ENCODE measurements at places on chromosomes 16 and 17. TPM values are rescaled to one million over a fixed set of nuclear protein-coding genes. Genes with fewer than 3 reads are reported as not detected.
A peak's percentile ranks its signal among the peaks of the same experiment; 100 is the strongest.

- DNase-seq, result peak; percentile 15
These were observed 32.1 kb upstream of the PRKCB start for GRCh38 chr16:23803591-23804123.

DNA sequence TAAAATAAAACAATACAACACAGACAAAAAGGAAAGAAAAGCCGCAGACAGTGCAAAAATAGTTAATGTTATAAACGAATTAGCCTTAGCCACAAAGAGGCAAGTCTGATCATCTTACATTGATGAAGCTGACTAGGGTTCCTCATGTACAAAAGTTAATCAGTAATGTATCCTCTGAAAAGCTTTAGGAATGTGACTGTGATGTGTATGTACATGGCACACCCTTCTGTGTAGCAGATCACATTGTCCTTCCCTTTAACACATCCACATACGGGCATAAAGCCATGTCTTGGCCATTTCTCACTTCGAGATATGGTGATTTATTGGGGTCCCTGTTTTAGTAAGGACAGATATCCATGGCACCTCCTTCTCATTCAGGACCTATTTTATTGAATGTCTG lies 1327.5 kb upstream of the CDH8 start:
- no peak for DNase-seq

DNA sequence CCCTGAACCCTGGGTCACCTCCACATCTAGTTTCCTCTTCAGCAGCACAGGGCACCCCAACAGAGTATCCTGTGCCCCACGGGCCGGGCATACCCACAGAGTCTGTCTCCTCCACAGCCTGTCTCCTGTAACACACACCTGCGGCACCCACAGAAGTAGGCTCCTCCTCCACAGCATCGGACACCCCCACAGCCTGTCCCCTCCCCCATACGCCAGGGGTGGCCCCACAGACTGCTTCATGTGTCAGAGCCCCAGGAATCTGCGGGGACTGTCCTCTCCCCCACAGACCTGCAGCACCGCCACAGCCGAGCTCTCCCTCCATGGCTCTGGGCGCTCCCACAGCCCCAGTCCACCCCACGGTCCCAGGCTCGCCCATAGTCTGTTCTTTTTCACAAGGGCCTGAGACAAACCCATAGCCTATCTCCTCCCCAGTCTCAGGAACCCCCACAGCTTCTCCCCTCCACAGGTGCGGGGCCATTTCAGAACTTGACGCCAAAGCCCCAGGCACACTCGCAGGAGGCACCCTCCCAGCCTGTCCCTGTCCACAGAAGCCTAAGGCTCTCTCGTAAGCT lies 1.4 kb downstream of the KIAA0753 start:
- DNase-seq, result no peak

GRCh38 chr16:89443727-89444084 lies 46.7 kb downstream of the ANKRD11 start:
- no peak for DNase-seq

DNA sequence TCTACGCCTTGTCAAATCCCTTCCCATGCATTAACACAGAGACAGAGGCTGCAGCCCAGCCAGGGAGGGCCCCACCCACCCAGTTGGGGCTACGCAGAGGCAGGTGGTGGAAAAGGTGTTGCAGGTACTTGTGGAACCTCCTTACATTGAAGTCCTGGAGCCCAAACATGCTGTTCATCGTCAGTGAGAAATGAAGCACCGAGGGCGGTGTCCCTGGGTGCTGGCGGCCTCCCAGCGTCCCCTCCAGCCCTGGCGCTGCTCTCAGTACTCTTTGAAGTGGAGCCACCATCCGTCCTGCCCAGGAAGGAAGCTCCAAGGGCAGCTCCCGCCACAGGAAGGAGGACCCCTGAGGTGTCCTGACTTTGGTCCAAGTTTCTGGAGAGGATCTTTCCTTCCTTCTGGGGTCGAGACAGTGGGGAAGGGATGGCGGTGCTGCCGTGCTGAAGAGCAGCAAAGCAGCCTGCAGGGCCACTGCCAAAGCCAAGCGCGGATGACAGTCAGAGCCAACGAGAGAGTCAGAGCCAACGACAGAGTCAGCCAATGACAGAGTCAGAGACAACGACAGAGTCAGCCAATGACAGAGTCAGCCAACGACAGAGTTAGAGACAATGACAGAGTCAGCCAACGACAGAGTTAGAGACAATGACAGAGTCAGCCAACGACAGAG lies 23.4 kb downstream of the LMF1 start:
- DNase-seq, result no peak

DNA sequence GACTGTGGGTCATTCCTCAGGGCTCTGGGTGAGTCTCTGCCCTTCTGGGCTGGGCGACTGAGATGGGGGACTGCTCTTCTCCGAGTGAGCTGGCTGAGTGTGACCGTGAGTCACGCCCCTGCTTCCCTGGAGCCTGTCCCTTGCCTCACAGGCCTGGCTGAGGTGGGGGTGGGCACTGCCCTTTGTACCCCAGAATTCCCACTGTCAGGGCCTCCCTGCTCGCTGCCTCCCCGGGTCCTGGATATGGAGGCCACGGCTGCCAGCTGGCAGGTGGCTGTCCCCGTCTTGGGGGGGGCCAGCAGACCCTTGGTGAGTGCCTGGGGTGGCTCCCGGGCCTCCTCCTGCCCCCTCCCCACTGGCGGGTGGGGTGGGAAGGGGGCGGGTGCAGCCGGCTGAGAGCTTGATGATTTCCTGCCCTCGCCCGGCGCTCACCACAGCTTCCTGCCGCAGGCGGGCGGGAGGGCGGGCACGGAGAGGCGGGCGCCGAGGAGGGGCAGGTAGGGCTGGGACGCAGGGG lies at the start of gene LAT:
TSS of gene LAT (plus strand) at position 434 of the 517 bp plus-strand sequence. CDS start 366 bp downstream, outside the sequence.
- no peak for DNase-seq

DNA sequence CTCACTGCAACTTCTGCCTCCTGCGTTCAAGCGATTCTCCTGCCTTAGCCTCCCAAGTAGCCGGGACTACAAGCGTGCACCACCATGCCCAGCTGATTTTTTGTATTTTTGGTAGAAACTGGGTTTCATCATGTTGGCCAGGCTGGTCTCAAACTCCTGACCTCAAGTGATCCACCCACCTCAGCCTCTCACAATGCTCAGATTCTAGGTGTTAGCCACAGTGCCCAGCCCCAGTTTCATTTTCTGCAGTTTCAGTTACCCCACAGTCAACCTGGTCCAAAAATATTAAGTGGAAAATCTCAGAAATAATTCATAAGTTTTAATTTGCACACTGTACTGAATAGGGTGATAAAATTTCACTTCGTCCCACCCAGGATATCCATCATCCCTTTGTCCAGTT lies 28.7 kb downstream of the KNOP1 start:
- no peak for DNase-seq

DNA sequence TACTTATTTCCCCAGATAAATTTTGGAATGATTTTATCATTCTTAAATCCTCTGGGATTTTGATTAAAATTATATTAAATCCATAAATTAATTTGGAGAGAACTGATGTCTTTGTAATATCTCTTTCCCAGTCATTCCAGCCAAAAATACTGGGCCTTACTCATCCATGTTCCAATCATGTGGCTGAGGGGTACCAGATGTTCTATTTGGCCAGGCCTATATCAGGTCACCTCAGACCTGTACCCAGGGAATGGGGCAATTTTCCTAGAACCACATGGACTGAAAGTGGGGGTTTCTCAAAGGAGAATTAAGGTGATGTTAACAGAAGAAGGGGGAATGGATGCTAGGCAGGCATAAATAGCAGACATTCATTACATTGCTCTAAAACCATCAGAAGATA lies 7.5 kb downstream of the SNTB2 start:
- DNase-seq, result no peak

GRCh38 chr17:13403982-13404946 lies 197.5 kb downstream of the HS3ST3A1 start:
- DNase-seq, result no peak

- DNase-seq, result no peak
These were observed 10.7 kb downstream of the COL1A1 start for GRCh38 chr17:50190603-50191358.

DNA sequence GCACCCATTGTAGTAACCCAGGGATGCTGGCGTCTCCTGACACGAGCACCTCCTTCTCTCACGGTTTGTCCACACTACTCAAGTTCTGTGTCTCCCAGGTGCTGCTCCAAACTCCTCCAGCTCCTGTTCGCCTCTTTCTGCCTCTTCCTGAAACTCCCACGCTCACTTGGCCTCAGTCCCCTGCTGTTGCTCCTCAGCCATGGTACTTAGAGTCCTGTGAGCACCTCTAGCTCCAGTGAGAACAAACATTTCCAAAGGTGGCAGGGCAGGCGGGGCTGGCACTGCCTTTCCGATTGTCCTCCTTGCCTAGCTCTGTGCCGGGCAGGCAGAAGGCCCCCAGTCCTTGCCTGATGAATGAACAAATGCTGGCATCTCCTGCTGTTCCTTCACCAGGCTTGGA lies 146.1 kb downstream of the SDK2 start:
- no peak for DNase-seq

GRCh38 chr16:12310286-12310685 lies 333.8 kb downstream of the SNX29 start:
- no peak for DNase-seq

GRCh38 chr17:79237448-79238053 lies 162.9 kb downstream of the ENGASE start:
- no peak for DNase-seq

GRCh38 chr17:2214047-2214928 lies 89.3 kb downstream of the SMG6 start:
- DNase-seq, result peak; percentile 68

GRCh38 chr16:2497695-2498484 lies 15.9 kb upstream of the ATP6V0C start:
- DNase-seq, result no peak

- DNase-seq, result no peak
These were observed 14.4 kb upstream of the ADAMTS18 start for GRCh38 chr16:77449208-77449607.

- no peak for DNase-seq
These were observed 25.9 kb downstream of the HOXB1 start for GRCh38 chr17:48504953-48505352.

- no peak for DNase-seq
These were observed 4.2 kb downstream of the CARHSP1 start for GRCh38 chr16:8864480-8865110.

- peak; percentile 64 for DNase-seq
These were observed 30.9 kb downstream of the DCAKD start for GRCh38 chr17:45020354-45021138.

DNA sequence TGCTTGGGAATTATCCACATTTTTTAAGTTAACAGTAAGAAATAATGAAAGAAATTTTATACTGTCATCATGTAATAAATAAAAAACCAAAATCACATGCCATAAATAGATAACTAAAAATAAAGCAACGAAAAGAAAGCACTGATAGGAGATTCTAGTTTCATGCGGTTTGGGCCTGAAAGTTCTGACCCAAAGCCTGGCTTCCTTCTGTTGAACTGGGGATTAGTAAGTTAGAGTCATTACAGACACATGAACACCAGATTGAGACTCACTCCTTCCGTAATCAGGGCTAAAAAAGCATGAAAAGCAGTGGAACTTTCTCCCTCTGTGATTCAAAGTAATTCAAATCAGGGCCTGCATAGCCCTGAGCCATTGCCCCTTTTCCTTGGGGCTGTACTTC lies 13.2 kb upstream of the SLC6A2 start:
- DNase-seq, result no peak

- DNase-seq, result no peak
These were observed 6.3 kb upstream of the FOXN1 start for GRCh38 chr17:28499684-28500357.

DNA sequence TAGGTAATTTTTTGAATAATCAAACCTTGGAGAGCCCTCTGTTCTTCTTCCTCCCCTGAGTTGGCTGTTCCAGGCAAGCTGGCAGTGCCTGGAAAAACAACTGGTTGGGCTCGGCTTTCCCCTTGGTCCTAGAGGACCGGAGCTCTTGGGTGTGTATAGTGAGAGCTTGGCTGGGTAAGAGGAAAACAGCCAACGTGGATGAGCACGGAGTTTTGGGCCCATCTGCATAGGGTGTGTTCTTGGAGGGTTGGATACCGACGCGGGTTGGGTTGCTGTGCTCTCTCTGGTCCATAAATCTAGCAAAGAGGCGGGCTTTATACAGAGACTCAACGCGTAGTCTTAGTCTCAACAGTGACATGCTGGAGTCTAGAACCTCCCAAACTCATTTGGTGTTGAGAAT lies 23.2 kb downstream of the ITGB3 start:
- peak; percentile 63 for DNase-seq

GRCh38 chr16:87409781-87410180 lies 17.6 kb downstream of the MAP1LC3B start:
- no peak for DNase-seq

DNA sequence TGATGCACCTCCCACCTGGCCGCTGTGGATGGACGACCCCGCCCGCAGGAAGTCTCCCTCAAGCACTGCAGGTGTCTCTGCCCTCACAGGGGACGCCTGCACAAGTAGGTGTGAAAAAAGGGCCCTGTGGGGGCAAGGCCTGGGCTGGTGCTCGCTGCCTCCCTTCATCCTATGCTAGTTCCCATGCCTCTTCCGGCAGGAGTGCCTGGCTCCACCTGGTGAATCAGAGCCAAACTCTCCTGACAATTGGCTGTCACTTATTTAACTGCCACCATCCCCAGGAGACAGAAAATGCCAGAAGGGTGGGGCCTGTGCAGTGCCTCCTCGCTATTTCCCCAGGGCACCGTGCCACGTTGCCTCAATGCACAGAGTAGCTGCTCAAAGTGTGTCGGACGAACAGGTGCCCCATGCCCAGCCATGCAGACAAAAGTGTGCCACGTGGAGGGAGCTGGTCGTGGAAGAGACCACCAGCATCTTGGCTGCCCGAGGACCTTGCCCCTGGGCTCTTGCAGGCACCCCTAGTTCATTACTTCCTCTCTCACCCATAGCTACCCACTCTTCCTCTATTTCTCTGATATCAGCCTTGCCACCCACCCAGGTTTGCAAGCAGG lies 170.7 kb downstream of the SEC14L1 start:
- no peak for DNase-seq

DNA sequence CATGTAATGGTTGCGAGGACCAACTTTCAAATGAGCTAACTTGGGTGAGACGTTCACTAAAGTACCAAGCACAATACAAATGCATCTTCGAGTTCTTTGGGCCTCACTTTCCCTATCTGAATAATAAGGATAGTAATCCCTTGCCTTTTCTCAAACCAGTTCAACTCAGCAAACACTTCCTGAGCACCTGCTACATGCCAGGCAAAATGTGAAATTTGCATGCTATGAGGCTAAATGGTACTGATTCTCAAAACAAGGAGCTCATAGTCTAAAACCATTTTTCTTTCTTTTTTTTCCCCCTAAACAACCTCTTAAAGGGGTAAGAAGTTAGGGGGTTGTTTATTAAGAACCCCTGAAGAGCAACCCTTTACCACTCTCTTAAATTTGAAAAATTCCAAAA lies 101.4 kb upstream of the HLF start:
- no peak for DNase-seq

- DNase-seq, result peak; percentile 83
These were observed 14.7 kb upstream of the CTCF start for GRCh38 chr16:67547423-67548264.

IL21R gene
- polyA plus RNA-seq, result 0.03 TPM

DYNLRB2 gene
- polyA plus RNA-seq, result not detected

KAT8 gene
- polyA plus RNA-seq, result 33.3 TPM

UMOD gene
- polyA plus RNA-seq, result not detected

CACNG1 gene
- not detected for polyA plus RNA-seq

TEKT1 gene
- polyA plus RNA-seq, result not detected

GGNBP2 gene
- polyA plus RNA-seq, result 52.6 TPM

NHLRC4 gene
- polyA plus RNA-seq, result 0.96 TPM

SCNN1B gene
- 0.03 TPM for polyA plus RNA-seq

ABCA6 gene
- polyA plus RNA-seq, result 8.2 TPM

PYY gene
- not detected for polyA plus RNA-seq
